Activated naive CD8-positive, alpha-beta T cell treated with anti-CD3 and anti-CD28 coated beads, Interleukin-2, amount 50 U/mL, for 16 hours (primary cell): ENCODE measurements at places on chromosomes 1 and 21.

- no peak for DNase-seq
Observed at GRCh38 chr1:34070201-34070836, 94.7 kb downstream of the CSMD2 start.

- DNase-seq, result no peak
Observed at GRCh38 chr1:10490286-10490970, 15.7 kb downstream of the PEX14 start.

DNA sequence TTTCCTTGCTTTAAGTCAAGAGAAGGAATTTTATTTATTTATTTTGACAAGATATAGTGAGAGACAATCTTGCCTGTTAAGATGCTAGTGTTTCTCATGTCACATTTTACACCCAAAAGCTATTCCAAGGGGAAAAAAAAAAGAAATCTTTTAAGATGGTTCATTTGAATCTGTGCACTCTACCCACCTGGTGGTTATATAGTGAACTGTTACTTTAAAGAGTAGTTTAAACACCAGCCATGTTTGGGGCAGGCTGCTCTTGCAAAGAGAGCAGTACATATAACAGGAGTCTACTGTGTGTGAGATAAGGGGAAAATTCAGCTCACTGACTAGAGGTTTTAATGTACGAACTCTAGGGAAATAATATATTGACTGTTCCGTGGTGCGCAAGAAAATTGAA, 3.3 kb upstream of the ELAVL4 start:
- no peak for DNase-seq

GRCh38 chr1:55034476-55035133, 4.7 kb upstream of the PCSK9 start:
- DNase-seq, result no peak

DNA sequence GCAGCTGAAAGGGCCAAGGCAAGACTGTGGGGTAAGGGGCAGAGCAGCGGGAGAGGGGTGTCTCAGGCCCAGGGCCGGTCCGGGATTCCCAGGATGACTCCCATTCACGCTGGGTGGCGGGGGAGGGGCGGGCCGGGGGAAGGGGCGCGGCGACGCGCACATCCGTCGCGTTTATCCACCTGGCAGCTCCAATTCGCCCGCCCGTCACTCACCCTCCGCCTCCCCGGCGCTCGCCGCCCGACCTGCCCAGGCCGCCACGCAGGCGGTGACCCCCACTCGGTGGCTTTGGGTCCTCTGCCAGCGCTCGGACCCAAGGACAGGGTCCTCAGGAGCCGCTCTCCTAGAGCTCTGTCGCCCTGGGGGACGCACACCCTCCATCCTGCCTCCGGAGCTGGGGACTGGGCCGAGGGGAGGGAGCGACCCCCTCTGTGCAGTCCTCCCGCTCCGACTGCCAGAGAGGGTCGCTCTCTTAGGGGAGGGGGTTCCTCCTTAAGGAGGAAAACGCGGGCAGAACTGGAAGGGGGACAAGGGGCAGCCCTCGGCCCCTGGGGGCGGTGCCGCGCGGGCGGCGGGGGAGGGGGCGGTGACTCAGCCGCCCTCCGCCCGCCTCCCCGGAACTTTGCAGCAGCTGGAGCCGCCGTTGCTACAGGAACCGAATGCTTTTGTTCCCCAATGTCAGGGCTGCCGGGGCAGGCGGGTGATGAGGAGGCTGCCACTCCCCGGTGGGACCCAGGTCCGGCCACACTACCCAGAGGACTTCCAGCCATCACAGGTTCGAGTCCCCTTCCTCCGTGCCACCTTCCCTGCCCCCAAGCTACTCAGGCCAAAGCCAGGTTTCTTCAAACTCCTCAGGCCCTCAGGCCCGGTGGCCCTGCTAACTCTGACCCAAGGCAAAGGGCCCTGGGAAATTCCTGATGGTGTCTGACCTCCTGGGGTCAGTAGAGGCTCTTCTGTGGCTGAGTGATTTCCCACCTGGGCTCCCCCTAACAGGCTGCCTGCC, 3.4 kb downstream of the ADGRB2 start:
- DNase-seq, result no peak

- no peak for DNase-seq
Observed at GRCh38 chr1:970242-970972, 4.1 kb downstream of the PLEKHN1 start.

GRCh38 chr1:220892997-220893700, 13.9 kb downstream of the HLX start:
- no peak for DNase-seq

GRCh38 chr1:77797991-77798390, 18.5 kb downstream of the MIGA1 start:
- DNase-seq, result no peak

- peak; percentile 27 for DNase-seq
Observed at GRCh38 chr1:160797861-160798273, 1.9 kb downstream of the LY9 start.

DNA sequence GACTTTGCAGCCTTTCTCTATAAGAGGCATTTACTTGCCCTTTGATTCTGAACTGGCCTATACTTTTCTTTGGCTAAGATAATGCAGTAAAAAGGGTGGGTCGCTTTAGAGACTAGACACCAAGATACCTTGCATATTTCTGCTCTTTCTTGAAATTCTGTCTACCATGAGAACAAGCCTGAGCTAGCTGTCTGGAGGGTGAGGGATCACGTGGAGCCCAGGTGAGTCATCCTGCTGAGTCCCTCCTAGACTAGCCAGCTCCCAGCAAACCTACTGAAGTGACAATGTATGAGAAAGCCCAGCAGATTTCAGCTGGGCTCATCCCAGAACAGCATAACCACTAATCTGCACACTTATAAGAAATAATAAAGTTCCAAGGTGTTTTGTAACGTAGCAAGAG, 408.0 kb upstream of the KAZN start:
- DNase-seq, result no peak

DNA sequence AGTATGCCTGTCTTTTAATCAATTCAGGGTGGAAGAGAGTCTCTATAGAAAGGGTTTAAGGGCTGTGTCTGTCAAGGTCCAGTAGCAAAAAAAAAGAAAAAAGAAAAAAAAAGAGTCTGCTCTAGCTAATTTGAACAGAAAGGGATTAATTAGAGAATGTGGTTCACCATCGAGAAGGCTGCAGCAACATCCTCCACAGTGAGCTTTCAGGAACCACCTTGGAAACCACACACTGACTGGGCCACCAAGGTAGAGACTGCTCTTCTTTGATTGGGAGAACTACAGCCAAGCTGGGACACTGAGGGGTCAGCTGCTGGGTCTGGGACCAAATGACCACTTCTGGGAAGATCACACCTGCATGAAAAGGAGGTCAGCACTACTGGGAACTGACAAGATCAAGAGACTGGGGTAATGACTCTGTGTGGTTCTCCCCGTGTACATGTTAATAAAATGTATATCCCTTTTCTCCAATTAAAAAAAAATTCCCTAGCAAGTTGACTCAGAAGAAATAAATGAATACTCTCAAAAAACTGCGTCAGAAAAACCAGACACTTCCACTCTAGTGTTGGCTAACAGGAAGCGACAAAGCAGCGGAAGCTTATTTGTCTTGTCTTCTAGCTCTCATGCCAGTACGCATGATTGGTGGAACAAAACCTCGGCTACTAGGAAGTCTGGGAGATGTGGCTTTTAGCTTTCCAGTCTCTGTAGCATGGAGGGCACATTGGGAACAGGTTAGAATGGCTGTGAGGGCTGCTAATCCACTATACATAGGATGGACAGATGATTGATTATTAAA, 60.0 kb upstream of the IVNS1ABP start:
- DNase-seq, result no peak

DNA sequence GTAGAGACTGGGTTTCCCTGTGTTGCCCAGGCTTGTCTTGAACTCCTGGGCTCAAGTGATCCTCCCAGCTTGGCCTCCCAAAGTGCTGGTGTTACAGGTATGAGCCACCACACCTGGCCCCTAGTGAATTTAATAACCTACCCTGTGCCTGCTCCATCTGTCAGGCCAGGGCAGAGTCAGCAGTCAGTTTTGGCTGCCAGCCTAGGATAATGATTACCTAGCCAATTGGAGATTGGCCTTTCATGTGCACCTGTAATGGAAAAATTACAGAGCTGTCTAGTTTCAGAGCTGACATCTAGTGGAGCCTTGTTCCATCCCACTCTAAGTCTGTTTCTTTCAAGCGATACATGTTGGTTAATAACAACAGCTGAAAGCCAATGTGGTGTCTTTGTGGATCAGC, 92.0 kb downstream of the DIRAS3 start:
- DNase-seq, result no peak

GRCh38 chr1:59541891-59542290, 245.0 kb downstream of the FGGY start:
- DNase-seq, result no peak

- DNase-seq, result no peak
Observed at GRCh38 chr1:23957096-23957495, 2.5 kb upstream of the PNRC2 start.

GRCh38 chr1:235215453-235215852, 54.4 kb upstream of the RBM34 start:
- DNase-seq, result no peak
